ENCODE measurements at places on chromosomes 6 and 20.

DNA sequence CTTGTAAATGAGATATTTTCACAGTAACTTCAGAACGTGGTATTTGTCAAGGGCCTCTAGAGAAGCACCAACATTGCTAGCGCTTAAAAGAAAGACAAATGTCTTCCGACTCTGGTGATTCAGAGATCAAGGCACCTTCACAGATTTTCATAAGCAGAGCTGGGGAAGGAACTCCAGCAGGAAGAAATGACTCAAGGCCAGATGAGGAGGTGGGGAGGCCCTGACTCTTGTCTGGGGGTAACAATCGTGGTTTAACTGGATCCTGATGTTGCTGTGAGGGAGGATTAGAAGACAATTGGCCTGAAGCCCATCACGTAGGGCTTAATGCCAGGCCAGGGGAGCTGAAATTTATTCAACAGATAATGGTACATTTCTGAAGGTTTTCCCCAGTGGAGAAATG lies 122.9 kb upstream of the QKI start:
- no peak for DNase-seq

- DNase-seq: no peak
Observed at GRCh38 chr6:131952886-131953509, 1.8 kb upstream of the CCN2 start.

DNA sequence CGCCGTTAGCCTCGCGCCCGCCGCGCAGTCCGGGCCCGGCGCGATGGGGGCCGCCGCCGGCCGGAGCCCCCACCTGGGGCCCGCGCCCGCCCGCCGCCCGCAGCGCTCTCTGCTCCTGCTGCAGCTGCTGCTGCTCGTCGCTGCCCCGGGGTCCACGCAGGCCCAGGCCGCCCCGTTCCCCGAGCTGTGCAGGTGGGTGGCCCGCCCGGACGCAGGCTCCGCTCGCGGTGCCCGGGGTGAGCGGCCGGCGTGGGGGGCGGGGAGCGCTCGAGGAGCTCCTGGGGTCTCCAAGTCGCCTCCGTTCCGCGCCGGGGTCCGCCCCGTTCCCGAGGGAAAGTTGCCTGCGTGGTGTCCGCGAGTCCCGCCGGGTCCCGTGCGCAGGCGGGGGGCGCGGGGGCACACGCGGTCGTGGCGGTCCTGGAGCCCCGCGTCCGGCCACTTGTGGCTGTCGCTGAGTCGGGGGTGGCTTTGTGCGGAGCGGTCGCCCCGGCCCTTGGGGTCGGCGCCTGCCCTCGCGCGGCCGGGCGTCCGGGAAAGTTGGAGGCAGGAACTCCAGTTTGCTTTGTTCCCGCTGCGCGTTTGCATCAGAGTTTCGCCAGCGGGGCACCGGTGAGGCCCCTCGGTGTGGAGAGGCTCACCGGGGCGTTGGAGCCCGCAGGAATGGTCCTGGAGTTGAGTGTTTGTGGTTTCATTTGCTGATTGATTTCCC lies 476 bp downstream of the IGF2R start:
- peak; percentile 87 for DNase-seq

- DNase-seq: no peak
Observed at GRCh38 chr6:97586344-97586743, 303.3 kb upstream of the MMS22L start.

DNA sequence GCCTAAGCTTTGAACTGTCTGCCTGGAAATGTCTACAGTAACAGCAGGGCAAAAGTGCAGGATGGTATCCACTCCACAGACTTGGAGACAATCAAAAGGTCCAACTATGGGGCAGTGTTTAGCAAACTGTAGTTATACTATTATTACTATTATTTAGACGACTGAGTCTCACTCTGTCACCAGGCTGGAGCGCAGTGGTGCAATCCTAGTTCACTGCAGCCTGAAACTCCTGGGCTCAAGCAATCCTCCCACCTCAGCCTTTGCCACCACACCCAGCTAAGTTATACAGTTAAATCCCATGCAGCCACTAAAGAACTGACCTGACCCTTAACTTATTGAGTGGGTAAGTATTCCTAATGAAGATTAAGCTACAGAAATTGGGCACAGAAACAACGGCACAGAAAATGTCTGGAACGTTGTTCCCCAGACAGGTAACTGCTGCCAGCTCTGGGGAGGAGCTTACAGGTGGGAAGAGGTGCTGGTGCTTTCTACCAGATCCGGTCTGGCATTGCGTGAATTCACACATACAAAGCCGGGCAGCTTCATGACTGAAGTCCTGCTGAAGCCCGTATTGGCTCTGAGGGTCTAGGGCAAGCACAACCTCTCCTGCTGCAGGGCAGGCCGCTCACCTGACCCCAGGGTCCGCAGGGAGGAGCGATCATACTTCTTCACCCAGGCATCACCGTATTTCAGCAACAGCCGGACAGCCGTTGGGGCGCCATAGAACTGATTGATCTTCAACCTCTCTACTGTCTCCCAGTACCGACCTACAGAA lies 27.0 kb upstream of the APMAP start:
- DNase-seq: no peak

GRCh38 chr6:169365567-169366257 lies 112.1 kb upstream of the THBS2 start:
- DNase-seq: no peak

GRCh38 chr20:45052698-45053429 lies 48.1 kb downstream of the KCNS1 start:
- peak; percentile 84 for DNase-seq

GRCh38 chr6:74213995-74214394 lies 518.0 kb downstream of the CD109 start:
- DNase-seq: no peak

- DNase-seq: no peak
Observed at GRCh38 chr6:5053038-5053437, 32.1 kb upstream of the PPP1R3G start.

DNA sequence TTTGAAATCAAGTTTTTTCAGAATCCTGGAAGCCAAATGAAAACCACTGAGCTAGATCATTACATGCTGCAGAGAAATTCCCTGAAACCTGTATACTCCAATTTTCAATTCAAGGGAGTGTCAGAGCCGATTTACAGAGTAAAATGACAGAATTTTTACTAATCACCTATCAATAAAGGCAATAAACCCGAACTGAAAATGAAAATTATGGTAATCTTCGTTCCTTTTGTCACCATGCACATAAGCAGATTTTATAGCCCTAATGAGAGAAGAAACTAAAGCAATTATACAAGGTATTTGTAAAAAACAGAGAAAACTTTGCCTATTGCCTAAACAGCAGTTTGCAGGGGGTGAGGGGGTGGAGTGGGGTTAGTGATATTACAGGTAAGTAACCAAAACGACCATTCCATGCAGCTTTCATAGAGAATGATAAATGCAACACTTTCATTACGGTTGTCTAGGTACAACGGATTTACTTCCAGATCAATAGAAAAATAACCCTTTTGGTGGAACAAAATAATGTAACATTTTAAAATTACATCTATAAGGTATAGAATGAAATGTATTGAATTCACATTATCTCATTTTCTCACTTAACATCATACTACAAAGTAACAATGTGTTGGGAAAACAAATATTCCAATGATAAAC lies 115.2 kb upstream of the BEND6 start:
- DNase-seq: no peak

DNA sequence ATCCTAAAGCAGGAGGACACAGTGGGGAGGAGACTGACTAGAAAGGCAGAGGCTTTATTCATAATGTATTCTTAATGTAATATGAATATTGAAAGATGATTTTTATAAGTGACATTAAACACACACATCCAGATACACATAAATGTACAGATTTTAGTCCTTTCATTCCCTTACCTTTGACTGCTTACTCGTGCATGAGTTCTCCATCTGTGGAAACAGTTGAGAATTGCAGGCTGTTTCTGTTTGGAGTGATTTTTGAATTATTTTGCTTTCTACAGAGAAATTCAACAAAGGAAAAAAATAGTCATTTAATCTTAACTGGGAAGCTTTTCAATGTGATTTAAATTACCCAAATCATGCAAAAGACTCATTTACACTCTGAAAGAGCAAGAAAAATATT lies 136.5 kb downstream of the RIMS1 start:
- peak; percentile 21 for DNase-seq

DNA sequence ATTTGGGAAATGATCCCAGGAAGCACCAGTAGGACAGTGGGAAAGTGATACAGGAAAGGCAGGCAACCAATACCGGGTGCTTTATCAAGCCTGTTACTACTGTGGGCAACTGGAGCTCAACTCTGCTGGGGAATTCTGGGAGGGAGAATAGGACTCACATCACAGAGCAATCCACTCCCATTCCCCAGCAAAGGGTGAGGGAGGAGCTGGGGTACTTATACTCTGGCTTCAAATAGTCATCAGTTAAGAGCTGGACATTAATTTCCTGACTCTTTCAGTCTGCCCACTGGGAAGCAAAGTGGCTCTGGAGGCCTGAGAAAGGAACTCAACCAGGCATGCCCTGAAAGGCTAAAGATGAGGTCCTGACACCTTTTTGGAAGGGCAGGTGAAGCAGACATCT lies 17.5 kb upstream of the CDH22 start:
- no peak for DNase-seq

GRCh38 chr6:56370127-56370540 lies 122.8 kb upstream of the COL21A1 start:
- no peak for DNase-seq

DNA sequence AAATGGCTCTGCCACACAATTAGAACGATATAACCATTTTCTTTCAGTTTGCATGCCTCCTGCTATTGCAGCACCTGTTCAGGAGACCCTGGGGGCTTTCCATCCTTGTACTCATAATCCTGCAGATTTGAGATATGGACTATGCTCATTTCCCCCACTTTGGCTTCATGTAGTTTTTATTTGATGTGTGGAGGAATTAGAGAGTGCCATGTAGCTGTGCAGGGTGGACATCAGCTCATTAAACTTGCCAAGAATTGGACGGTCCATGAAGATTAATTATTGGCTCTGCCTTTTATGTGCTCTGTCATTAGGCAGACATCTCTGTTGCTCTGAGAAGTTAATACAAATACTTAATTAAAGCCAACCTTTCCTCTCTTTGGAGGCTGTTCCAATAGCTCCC lies 66.2 kb upstream of the CD83 start:
- no peak for DNase-seq

DNA sequence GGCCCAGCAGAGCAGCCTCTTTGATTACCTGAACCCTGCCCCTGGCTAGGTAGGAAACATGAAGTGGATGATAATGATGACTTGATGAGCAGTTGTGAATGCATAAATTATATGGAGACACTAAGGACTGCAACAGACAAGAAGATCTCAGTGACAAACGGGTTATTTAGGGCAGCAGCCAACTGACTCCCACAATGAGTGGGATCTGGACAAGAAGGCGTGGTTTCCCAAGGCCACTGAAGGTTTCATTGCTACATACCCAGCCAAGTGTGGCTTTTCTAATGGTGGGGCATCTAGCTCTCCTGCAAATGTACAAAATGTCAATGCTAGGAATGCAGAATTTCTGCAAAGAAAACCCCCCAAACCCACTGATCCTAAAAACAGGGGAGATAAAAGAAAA lies 29.4 kb downstream of the RING1 start:
- DNase-seq: no peak

- DNase-seq: no peak
Observed at GRCh38 chr6:155461556-155461955, 5.9 kb upstream of the NOX3 start.

- no peak for DNase-seq
Observed at GRCh38 chr6:89364586-89364985, 12.1 kb upstream of the UBE2J1 start.

GRCh38 chr6:24497254-24497970 lies 2.6 kb downstream of the ALDH5A1 start:
- no peak for DNase-seq

- peak; percentile 97 for DNase-seq
Observed at GRCh38 chr20:62953839-62954703, 1.6 kb downstream of the SLC17A9 start.

DNA sequence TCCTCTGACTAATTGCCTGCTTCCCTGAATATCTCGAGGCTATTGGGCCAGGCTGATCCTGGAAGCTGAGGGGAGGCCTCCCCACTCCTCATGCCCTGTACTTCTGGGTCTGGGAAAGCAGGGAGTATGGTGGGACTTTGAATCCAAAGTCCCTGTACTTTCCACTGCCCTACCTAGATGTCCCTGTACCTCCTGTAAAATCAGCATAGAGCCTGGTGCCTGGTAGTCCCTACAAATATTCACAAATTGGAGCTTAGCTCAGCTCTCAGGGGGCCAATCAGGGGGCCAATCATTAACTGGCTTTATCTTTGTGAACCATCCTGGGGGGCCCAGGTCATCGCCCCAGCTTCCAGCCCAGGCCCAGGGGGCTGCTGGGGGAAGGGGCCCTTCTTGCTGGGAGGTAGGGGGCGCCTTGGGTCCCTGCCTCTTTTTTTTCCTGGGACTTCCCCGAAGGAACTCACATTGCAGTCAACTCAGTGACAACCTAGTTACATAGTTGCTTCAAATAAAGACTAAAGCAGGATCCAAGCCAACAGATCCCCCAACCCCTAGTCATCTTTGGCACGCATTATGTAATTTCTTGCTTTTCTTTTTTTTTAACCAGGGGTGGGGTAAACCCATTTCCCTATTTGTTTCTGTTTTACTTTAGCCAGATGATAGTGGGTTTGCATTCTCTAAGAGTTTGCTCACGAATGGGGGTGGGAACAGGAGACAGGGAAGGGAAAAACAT lies 6.9 kb upstream of the VEGFA start:
- DNase-seq: peak; percentile 76

GRCh38 chr20:63542696-63543095 lies 4.9 kb downstream of the SRMS start:
- DNase-seq: no peak

DNA sequence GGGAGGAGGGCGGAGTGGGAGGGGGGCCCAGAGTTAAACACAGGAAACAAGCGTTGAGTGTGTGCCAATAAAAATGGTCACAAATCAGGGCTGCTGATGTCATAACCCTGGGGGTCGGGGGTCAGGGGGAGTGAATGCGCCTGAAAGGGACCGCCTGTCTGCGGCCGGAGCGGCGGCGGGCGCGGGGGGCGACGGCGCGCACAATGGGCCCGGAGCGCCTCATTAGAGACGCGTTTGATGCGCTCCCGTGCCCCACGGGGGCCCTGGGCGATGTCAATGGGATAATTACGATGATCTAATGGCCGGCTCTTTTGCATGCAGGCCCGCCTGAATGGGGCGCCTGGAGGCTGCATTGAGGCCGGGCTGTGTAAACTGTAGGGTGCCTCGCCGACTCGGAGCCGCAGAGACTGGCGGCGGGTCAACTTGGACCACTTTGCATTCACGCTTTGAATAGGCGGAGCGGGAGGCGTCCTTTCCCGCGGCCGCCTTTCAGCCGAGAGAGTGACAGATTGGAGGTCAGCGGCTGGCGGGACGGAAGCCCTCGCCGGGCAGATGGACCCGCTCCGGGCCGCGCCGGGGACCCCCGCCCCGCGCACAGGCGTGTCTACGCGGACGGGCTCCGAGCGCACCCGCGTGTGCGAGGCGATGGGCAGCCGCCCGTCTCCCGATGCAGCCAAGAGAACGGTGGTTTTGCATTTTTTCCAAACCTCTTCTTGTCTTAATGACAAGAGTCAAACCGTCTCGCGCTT lies 296.1 kb downstream of the TFAP2C start:
- DNase-seq: no peak

All from osteoblast (primary cell).